Right cardiac atrium (tissue), 5 donors: ENCODE measurements at places on chromosomes 6 and 20. TPM values are rescaled to one million over a fixed set of nuclear protein-coding genes. Genes with fewer than 3 reads are reported as not detected.

ACSS1 gene
- 48.9 TPM for total RNA-seq

HDGFL1 gene
- total RNA-seq, result not detected

- no peak for DNase-seq
Observed at GRCh38 chr6:15961635-15962448, 167.0 kb upstream of the MYLIP start.

GRCh38 chr6:34383656-34384320 lies 8.7 kb downstream of the NUDT3 start:
- DNase-seq, result no peak

CCN2 gene
- 602 TPM for total RNA-seq

DNA sequence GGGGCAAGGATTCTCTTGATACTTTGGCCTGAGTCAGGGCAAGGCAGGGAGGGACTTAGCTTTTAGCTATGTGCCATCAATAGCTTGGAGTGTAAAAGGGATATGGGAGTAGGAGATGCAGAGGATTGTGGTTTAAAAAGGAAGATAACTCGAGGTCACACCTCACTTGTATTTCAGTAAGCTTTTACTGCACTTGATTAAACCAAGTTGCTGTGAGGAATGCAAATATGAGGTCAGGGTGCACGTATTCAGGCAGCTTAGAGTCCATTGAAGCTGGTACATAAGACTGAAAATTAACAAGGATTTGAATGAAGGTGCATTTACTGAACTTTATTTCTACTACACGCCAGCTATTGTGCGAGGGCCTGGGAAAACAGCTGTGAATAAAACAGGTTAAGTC lies 32.1 kb downstream of the DSTN start:
- DNase-seq, result no peak

DNA sequence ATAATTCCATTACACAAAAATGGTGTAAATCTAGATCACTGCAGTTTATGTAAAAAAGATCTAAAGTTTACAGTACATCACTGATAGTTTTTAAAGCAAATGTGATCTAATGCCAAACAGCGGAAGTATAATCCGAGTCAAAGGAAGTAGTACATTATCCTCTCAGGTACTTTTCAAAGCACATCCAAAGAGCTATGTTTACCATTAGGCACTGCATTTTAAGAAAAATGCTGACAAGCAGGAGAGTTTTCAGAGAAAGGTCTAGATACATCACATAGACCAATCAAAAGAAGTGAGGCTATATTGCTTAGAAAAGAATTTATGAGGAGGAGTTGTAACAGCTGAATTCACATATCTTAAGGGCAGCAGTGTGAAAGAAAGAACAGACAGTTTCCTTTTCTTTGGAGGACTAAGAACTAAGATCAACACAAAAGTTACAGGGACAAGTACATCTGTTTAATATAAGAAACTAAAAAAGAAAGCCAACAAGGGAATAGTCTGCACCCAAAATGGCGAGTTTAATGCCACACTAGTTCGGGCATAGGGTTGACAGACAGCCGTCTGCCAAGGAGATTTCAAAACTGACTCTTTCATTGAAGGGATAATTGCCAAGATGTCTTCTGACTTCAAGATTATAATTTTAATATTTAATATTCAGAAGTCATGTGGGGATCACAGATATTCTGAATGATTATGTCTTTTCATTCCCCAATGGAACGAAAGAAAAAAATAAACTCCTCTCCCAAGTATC lies 1.4 kb downstream of the ZNF184 start:
- DNase-seq, result no peak
